Vein endothelial cell (primary cell): ENCODE measurements at places on chromosomes 5 and 9. TPM values are rescaled to one million over a fixed set of nuclear protein-coding genes. Genes with fewer than 3 reads are reported as not detected.

BTNL3 gene
- not detected in 2 replicates for total RNA-seq

WDR38 gene
- total RNA-seq, result not detected in 2 replicates

SEMA6A gene
- total RNA-seq, result 5.4 and 9.5 TPM in 2 replicates

CHSY3 gene
- 1.3 and 2.5 TPM in 2 replicates for total RNA-seq

PLAC8L1 gene
- total RNA-seq, result 0.29 TPM in 1 of 2 replicates, not detected in the other

PPP2R2B gene
- total RNA-seq, result not detected in 2 replicates

PCA3 gene
- total RNA-seq, result 0.29 and 0.33 TPM in 2 replicates

CCNB1 gene
- 64.3 and 103 TPM in 2 replicates for total RNA-seq

STC2 gene
- total RNA-seq, result 18.1 and 37.9 TPM in 2 replicates

TMC1 gene
- 0.33 and 0.67 TPM in 2 replicates for total RNA-seq

LHX3 gene
- not detected in 2 replicates for total RNA-seq

LCNL1 gene
- total RNA-seq, result not detected in 2 replicates

FBP2 gene
- total RNA-seq, result not detected in 2 replicates

ABO gene
- 0.10 TPM in 1 of 2 replicates, not detected in the other for total RNA-seq

SHB gene
- 27.4 and 37.9 TPM in 2 replicates for total RNA-seq

NUTM2G gene
- total RNA-seq, result not detected in 2 replicates

CLTA gene
- 275 and 279 TPM in 2 replicates for total RNA-seq

GFI1B gene
- not detected in 2 replicates for total RNA-seq

MEF2C gene
- 57.5 and 88.1 TPM in 2 replicates for total RNA-seq

PDE8B gene
- total RNA-seq, result 0.10 TPM in 1 of 2 replicates, not detected in the other

STK32A gene
- 0.29 and 0.98 TPM in 2 replicates for total RNA-seq

OR1Q1 gene
- not detected in 2 replicates for total RNA-seq

FAM221B gene
- not detected in 2 replicates for total RNA-seq

RNF224 gene
- under 0.01 and 0.19 TPM in 2 replicates for total RNA-seq

AJM1 gene
- total RNA-seq, result 0.65 and 0.67 TPM in 2 replicates

PCDHGA11 gene
- total RNA-seq, result 11.4 and 12.4 TPM in 2 replicates

RASGRF2 gene
- 12.7 and 18.7 TPM in 2 replicates for total RNA-seq

FGF1 gene
- under 0.01 and 0.98 TPM in 2 replicates for total RNA-seq

SHC3 gene
- 0.29 and 1.3 TPM in 2 replicates for total RNA-seq

RASEF gene
- total RNA-seq, result 0.19 TPM in 1 of 2 replicates, not detected in the other

NUTM2F gene
- total RNA-seq, result not detected in 2 replicates

OR1J2 gene
- 0.19 TPM in 1 of 2 replicates, not detected in the other for total RNA-seq

PCDHGA2 gene
- total RNA-seq, result 1.6 and 2.9 TPM in 2 replicates

NME5 gene
- 1.4 and 2.6 TPM in 2 replicates for total RNA-seq
